ENCODE measurements at places on chromosomes 6 and 20. TPM values are rescaled to one million over a fixed set of nuclear protein-coding genes. Genes with fewer than 3 reads are reported as not detected.

- H3K27me3 ChIP-seq, result no peaks in the 10 kb centered on the region
- no peaks in the 10 kb centered on the region for H3K4me1 ChIP-seq
- H3K4me3 ChIP-seq, result peak overlapping the region; percentile 61
- no peaks in the 10 kb centered on the region for H3K36me3 ChIP-seq
- H3K27ac ChIP-seq, result peak overlapping the region; percentile 81
Observed at GRCh38 chr6:26250698-26251044, 114.3 kb upstream of the BTN3A2 start.

- H3K4me3 ChIP-seq, result no peak overlapping the region
- H3K36me3 ChIP-seq, result no peaks in the 10 kb centered on the region
- H3K4me1 ChIP-seq, result peaks cover 16% of the 10 kb centered on the region
- no peak for DNase-seq
- no peak overlapping the region for H3K27ac ChIP-seq
Observed at GRCh38 chr20:50567860-50568548, 57.8 kb downstream of the PTPN1 start.

DNA sequence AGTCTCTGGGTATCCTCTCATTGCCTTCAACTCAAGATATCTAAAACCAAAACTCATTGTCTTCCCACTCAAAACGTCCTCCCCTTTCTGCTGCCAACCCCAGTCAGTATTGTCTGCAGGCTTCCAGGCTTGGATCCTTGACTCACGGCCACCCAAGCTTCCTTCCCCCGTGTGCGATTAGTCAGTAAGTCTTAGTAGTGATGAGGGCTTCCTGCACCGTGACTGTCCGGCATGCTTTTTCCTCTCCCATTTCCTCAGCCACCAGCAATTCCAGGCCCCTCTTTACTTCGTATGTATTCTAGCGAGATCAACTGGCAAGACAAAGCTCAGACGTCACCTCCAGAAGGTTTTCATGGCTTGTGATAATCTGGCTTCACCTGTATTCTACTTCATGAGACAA lies 88.6 kb upstream of the DUSP22 start:
- H3K27ac ChIP-seq, result no peak overlapping the region
- no peak overlapping the region for H3K4me3 ChIP-seq
- no peaks in the 10 kb centered on the region for H3K4me1 ChIP-seq

- H3K4me1 ChIP-seq, result no peaks in the 10 kb centered on the region
- no peak overlapping the region for H3K27ac ChIP-seq
- no peaks in the 10 kb centered on the region for H3K27me3 ChIP-seq
- no peak overlapping the region for H3K4me3 ChIP-seq
- no peaks in the 10 kb centered on the region for H3K36me3 ChIP-seq
Observed at GRCh38 chr6:22250486-22250885, 46.4 kb downstream of the PRL start.

- H3K4me1 ChIP-seq, result peaks cover 3% of the 10 kb centered on the region
- no peak overlapping the region for H3K4me3 ChIP-seq
- no peak overlapping the region for H3K27ac ChIP-seq
Observed at GRCh38 chr6:27370391-27370790, 18.2 kb upstream of the ZNF391 start.

The FOXF2 gene
- 3.3 TPM for total RNA-seq

DNA sequence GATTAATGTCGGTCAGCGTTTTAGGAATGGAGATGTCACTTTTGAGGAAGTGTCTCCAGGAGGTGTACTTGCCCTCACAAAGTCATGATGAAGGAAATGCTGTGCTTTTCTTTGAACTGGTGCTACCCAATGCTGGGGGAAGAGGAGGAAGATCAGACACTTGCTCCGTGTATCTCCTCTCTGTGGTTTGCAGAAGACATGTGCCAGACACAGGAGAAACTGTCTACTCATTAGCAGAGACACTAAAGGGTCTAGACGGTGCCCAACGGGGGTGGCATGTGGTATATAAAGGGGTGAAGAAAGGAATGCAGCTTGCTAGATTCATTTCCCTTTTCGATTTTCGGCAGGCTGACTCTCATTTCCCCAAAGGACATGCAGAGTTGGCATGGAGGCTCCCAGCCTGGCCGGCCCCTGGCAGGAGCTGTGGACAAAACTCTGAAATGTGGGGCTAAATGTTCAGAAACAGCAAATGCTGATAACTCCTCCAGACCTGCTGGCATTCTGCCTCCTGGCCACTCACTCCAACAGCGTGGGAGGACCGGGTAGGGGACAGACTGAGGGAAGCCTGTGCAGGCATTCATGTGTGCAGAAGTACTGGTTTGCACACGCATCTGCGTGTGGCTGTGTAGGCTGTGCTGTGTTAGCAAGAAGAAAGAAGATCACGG lies 59.6 kb upstream of the QKI start:
- H3K36me3 ChIP-seq, result no peaks in the 10 kb centered on the region
- peak; percentile 88 for DNase-seq
- peak overlapping the region; percentile 11 for H3K27ac ChIP-seq

DNA sequence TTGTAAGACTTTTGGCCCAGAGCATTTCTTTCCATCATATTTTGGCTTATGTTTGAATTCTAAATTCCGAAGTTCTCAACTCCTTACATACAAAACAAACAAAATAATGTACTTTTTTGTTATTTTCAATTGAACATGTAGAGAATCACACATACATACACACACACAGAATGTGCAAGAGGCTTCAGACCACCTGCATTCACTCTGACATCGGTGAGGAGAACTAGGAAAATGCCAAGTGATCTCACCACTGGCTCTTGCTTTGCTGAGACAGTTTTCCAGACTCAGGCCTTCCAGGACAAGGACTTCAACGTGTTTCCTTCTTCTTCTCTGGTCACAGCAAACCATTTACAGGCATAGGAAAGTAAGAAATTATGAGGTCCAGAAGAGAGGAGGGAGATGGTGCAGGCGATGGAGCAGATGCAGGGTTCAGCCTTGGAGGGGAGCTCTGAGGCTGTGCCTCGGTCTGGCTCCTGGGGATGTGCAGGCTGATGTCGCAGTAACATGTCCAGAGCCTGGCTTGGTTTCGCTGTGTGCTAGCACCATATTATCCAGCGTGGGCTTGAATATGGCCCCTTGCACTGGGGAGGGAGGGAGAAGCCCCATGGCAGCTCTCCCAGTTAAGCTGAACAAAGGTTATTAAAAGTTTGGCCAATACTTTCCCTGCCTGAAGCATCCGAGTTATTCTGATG lies 93.4 kb downstream of the DACT2 start:
- H3K27me3 ChIP-seq, result no peaks in the 10 kb centered on the region
- no peaks in the 10 kb centered on the region for H3K36me3 ChIP-seq
- no peak overlapping the region for H3K27ac ChIP-seq
- no peak for DNase-seq
- no peaks in the 10 kb centered on the region for H3K4me1 ChIP-seq
- no peak overlapping the region for H3K4me3 ChIP-seq

DNA sequence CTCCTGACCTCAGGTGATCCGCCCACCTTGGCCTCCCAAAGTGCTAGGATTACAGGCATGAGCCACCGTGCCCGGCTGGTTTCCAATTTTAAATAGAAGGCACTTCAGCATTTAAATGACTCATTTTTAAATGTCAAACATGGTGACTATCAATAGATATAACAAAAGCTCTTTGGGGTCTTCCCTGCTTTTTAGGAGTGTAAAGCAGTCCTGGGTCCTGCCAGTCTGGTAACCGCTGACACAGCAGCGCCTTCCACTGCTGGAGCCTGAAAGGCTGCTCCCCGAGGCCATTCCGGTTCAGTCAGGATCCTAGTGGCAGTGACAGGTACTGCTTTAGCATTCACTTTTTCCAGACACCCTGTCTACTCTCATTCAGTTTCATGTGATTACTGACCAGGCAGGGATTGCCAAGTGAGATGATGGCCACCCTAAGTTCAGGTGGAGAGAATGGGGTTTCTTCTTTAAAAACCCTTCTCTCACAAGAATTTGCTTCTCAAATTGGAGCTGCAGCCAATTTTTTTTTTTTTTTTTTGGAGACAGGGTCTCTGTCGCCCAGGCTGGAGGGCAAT lies 5.1 kb downstream of the DIDO1 start:
- H3K27me3 ChIP-seq, result no peaks in the 10 kb centered on the region
- peak; percentile 73 for DNase-seq
- H3K4me3 ChIP-seq, result no peak overlapping the region
- no peak overlapping the region for H3K27ac ChIP-seq

The ASIP gene
- not detected for total RNA-seq

GRCh38 chr6:14857501-14857900 lies 388.4 kb upstream of the JARID2 start:
- H3K4me3 ChIP-seq, result no peak overlapping the region
- H3K27ac ChIP-seq, result no peak overlapping the region

GRCh38 chr6:40444312-40444711 lies 142.9 kb downstream of the LRFN2 start:
- no peak overlapping the region for H3K27ac ChIP-seq
- H3K27me3 ChIP-seq, result no peaks in the 10 kb centered on the region
- no peaks in the 10 kb centered on the region for H3K36me3 ChIP-seq
- H3K4me1 ChIP-seq, result no peaks in the 10 kb centered on the region

- no peaks in the 10 kb centered on the region for H3K36me3 ChIP-seq
- no peak for DNase-seq
- no peak overlapping the region for H3K4me3 ChIP-seq
- no peaks in the 10 kb centered on the region for H3K4me1 ChIP-seq
- H3K27me3 ChIP-seq, result no peaks in the 10 kb centered on the region
- no peak overlapping the region for H3K27ac ChIP-seq
Observed at GRCh38 chr6:130873746-130874145, 46.5 kb downstream of the SMLR1 start.

The SAMD5 gene
- 27.9 TPM for total RNA-seq

GRCh38 chr6:134529921-134530320 lies 212.0 kb upstream of the SGK1 start:
- no peaks in the 10 kb centered on the region for H3K27me3 ChIP-seq
- H3K4me1 ChIP-seq, result no peaks in the 10 kb centered on the region
- H3K27ac ChIP-seq, result no peak overlapping the region

The TSBP1 gene
- total RNA-seq, result 18.4 TPM

- H3K27ac ChIP-seq, result no peak within 1 kb of the TSS
- H3K27me3 ChIP-seq, result no peaks in the 10 kb centered on the region
- H3K4me3 ChIP-seq, result peak within 1 kb of the TSS; percentile 40
- H3K36me3 ChIP-seq, result no peaks in the 10 kb centered on the region
- peaks cover 34% of the 10 kb centered on the region for H3K4me1 ChIP-seq
Observed at GRCh38 chr20:62816884-62817873, at the start of gene COL9A3. COL9A3 (plus strand) TSS chr20:62817050; CDS start chr20:62817065, 15 bp downstream.

The MGME1 gene
- 17.4 TPM for total RNA-seq

The TCP11 gene
- 639 TPM for total RNA-seq

Data from testis (tissue), 5 donors.